ENCODE measurements at places on chromosomes 4 and X. TPM values are rescaled to one million over a fixed set of nuclear protein-coding genes. Genes with fewer than 3 reads are reported as not detected.
A peak's percentile ranks its signal among the peaks of the same experiment; 100 is the strongest.

DNA sequence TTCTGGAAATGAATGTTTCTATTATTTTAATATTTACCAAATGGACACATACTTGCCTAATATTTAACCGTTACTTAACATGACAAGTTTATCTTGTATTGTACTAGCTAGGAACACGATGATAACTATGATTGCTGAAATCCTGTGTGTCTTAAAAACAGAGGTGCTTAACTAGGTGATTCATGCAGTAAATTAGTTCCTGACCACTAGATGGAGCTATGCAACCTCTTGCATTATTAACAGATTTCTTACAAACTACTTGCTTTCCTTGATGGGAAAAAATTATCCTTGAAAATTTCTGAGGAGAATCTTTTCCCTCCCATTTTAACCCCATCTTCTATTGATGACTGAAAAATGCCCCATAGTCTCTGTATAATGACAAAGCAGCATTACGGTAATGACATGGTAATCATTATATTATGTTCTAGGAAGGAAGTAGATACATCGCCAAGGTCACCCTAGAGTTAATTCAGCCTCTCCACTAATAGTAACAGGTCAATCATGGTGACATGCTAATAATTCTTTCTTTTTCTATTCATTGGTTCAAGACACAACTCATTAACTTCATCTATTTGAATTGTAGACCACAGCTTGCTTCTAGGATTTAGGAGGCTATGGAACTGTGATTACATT is 844.2 kb downstream of the RAPGEF2 start:
- H3K27ac ChIP-seq, result no peak overlapping the region
- no peaks in the 10 kb centered on the region for H3K4me1 ChIP-seq
- H3K27me3 ChIP-seq, result no peaks in the 10 kb centered on the region
- peak; percentile 19 for DNase-seq

- no peaks in the 10 kb centered on the region for H3K27me3 ChIP-seq
- no peak overlapping the region for H3K27ac ChIP-seq
- no peak overlapping the region for H3K4me3 ChIP-seq
- no peaks in the 10 kb centered on the region for H3K4me1 ChIP-seq
- no peaks in the 10 kb centered on the region for H3K36me3 ChIP-seq
Measured at GRCh38 chrX:11628399-11628798, 37.3 kb downstream of the ARHGAP6 start.

- H3K4me3 ChIP-seq, result no peak overlapping the region
- no peak overlapping the region for H3K27ac ChIP-seq
- no peaks in the 10 kb centered on the region for H3K4me1 ChIP-seq
- DNase-seq, result no peak
Measured at GRCh38 chr4:25928379-25929297, 14.6 kb downstream of the SMIM20 start.

- H3K4me3 ChIP-seq, result no peak overlapping the region
- no peaks in the 10 kb centered on the region for H3K27me3 ChIP-seq
- H3K36me3 ChIP-seq, result no peaks in the 10 kb centered on the region
- H3K4me1 ChIP-seq, result no peaks in the 10 kb centered on the region
- DNase-seq, result no peak
- no peak overlapping the region for H3K27ac ChIP-seq
Measured at GRCh38 chr4:83276299-83277040, 8.1 kb downstream of the COQ2 start.

- H3K36me3 ChIP-seq, result no peaks in the 10 kb centered on the region
- no peaks in the 10 kb centered on the region for H3K27me3 ChIP-seq
- H3K4me1 ChIP-seq, result no peaks in the 10 kb centered on the region
- H3K27ac ChIP-seq, result no peak overlapping the region
Measured at GRCh38 chrX:108285918-108286317, 152.3 kb downstream of the COL4A6 start.

Gene PNMA6F
- total RNA-seq, result not detected

DNA sequence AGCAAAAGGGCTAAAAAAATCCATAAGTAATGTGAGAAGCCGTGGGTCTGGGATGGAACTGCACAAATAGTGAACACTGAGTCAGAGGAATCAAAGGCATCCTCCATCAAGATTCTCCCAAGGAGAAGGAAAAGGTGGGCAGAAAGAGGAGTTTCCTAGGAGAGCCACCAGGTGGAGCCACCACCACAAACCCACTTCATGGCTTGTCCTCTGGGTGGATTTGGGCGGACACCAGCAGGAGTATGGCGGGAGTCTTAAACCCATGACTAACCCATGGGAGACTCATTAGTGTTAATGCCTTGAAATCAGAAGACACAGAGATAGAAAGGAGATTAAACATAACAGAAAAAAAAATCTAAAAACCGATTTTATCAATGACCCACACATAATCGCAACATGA is 147.7 kb downstream of the SH3KBP1 start:
- H3K27ac ChIP-seq, result no peak overlapping the region
- no peaks in the 10 kb centered on the region for H3K4me1 ChIP-seq

All from prostate gland (tissue), 2 donors.